ENCODE measurements at places on chromosomes 6 and 20.

GRCh38 chr6:32116674-32117073 is 7.5 kb upstream of the TNXB start:
- no peaks in the 10 kb centered on the region for H3K4me1 ChIP-seq
- no peaks in the 10 kb centered on the region for H3K27me3 ChIP-seq
- peak; percentile 45 for DNase-seq

GRCh38 chr6:97440590-97441176 is 157.7 kb upstream of the MMS22L start:
- H3K4me1 ChIP-seq: no peaks in the 10 kb centered on the region
- no peak overlapping the region for H3K4me3 ChIP-seq
- no peak for DNase-seq
- H3K36me3 ChIP-seq: no peaks in the 10 kb centered on the region

- no peaks in the 10 kb centered on the region for H3K36me3 ChIP-seq
- no peak for DNase-seq
- no peak overlapping the region for H3K27ac ChIP-seq
- no peaks in the 10 kb centered on the region for H3K4me1 ChIP-seq
- H3K27me3 ChIP-seq: peaks cover 3% of the 10 kb centered on the region
Measured at GRCh38 chr6:44007818-44008621, 119.2 kb downstream of the MRPL14 start.

DNA sequence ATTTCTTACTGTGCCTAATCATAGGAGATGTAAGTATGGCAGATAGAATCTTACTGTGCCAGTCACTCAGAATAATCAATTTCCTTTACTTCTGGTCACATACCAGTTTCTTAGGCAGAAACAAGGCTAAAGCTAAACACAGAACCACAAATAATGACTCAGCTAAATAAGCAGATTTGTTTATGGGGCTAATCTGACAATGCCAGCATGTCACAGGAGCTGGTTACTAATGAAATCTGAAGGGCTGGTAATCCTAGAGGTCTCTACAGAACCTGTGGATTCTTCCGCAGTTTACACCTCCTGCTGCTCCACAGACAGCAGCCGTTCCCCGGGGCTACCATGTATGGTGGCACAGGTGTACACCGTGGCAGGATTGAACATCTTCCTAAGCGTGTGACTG is 80.8 kb downstream of the LYRM4 start:
- H3K27me3 ChIP-seq: no peaks in the 10 kb centered on the region
- H3K4me3 ChIP-seq: no peak overlapping the region
- no peak overlapping the region for H3K27ac ChIP-seq

DNA sequence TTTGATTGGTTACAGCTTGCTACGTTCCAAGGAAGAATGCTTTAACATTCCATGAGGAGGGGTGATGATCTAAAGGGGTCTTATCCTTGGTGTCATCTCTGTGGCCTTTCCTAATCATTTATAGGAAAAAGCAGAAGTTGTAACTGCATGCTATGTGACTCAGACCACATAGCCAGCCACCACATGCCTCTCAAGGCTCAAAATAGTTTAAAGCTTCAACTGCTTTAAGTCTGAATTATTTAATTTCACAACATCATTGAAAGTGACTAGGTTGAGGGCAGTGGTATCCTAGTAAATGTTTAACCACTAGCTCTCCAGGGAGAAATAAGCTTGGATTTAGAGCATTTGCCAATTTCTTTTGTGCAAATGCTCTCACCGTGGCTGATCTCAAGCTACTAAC is 29.7 kb downstream of the MC3R start:
- no peaks in the 10 kb centered on the region for H3K36me3 ChIP-seq
- H3K4me1 ChIP-seq: no peaks in the 10 kb centered on the region
- H3K27me3 ChIP-seq: no peaks in the 10 kb centered on the region
- no peak for DNase-seq

GRCh38 chr6:90369651-90370050 is 73.0 kb upstream of the BACH2 start:
- no peaks in the 10 kb centered on the region for H3K36me3 ChIP-seq
- no peaks in the 10 kb centered on the region for H3K27me3 ChIP-seq
- DNase-seq: no peak
- H3K27ac ChIP-seq: no peak overlapping the region
- no peaks in the 10 kb centered on the region for H3K4me1 ChIP-seq
- no peak overlapping the region for H3K4me3 ChIP-seq

GRCh38 chr6:134510142-134510541 is 192.2 kb upstream of the SGK1 start:
- H3K4me3 ChIP-seq: no peak overlapping the region
- H3K27me3 ChIP-seq: no peaks in the 10 kb centered on the region

DNA sequence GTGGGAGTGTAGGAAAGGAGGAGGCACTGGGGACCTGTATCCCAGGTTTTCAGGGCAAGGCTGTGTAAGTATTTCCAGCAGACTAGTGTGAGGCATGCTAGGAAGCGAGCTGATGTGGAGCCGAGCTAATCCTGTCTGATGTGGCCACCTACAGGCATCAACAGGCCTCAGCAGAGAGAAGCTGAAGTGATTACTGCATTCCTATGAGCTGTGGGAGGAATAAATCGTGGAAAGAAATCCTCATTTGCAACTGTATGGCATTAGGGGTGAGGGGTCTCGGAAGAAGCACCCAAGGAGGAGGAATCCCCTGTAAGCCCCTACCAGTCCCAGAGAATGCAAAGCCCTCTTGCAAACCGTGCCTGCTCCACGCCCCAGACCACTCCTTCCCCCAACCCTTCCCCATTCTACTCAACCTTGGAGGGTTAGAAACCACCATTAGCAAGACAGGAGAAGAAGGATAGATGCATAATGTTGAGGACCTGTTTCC is 41.6 kb downstream of the C6orf15 start:
- no peaks in the 10 kb centered on the region for H3K36me3 ChIP-seq
- no peaks in the 10 kb centered on the region for H3K4me1 ChIP-seq

DNA sequence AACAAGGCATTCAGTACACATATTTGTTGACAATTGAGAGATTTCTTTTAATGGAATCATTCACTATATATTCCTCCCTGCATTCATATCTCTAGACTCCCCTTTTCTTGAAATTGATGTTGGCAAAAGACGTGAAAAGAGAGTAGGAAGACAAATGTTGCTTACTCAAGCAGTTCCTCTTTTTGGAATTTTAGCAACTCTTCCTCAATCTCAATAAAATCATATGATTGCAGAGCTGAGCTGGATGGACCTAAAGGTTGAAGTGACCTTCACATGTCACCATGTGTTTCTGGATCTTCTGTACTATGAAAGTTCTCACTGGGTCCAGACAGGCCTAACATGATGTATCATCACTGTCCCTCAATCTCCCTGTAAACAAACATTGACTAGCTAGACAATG is 18.6 kb downstream of the ADGRF1 start:
- H3K27ac ChIP-seq: no peak overlapping the region
- no peak for DNase-seq
- no peaks in the 10 kb centered on the region for H3K4me1 ChIP-seq
- peaks cover 5% of the 10 kb centered on the region for H3K27me3 ChIP-seq
- H3K4me3 ChIP-seq: no peak overlapping the region
- H3K36me3 ChIP-seq: no peaks in the 10 kb centered on the region

DNA sequence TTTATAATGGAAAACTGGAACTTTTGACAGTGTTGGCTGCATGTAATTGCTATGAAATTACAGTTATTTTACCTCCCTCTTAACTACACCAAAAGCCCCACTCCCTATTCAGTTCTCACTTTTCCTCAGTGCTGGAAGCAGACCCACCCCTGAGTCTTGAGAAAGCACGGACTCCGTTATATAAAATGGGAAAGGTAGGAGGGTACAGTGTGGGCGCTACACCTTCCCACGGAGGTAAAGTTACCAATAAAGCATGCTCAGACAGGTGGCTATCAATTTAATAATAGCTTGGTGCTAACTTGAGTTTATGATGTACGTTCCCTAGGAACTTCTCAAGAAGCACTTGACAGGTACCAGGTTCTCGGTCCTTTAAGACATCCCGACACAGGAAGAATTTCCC is 59.0 kb downstream of the CLIC5 start:
- H3K4me3 ChIP-seq: no peak overlapping the region
- DNase-seq: no peak
- H3K27me3 ChIP-seq: peaks cover 7% of the 10 kb centered on the region

GRCh38 chr20:21395666-21396598 is 1.4 kb downstream of the NKX2-4 start:
- no peak for DNase-seq
- no peak overlapping the region for H3K4me3 ChIP-seq
- H3K4me1 ChIP-seq: no peaks in the 10 kb centered on the region

DNA sequence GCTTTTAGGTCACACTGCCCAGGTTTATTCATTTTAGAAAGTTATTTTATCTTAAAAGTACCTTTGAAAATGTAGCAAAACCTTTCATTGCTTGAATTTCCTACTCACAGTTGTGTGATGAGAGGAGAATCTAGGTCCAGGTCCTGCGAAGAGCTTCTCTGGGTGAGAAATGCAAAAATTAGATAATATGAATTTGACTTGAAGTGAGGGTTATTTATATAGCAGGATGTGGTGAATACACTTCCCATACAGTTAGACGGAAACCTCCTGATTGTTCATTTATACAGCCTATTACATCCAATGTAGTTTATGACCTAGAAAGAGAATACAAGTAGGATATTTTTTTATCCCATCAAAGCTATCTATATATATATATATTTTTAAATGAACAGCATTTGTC is 30.5 kb downstream of the CDKAL1 start:
- H3K27me3 ChIP-seq: no peaks in the 10 kb centered on the region
- H3K4me1 ChIP-seq: peaks cover 23% of the 10 kb centered on the region
- H3K36me3 ChIP-seq: peaks cover 3% of the 10 kb centered on the region
- H3K4me3 ChIP-seq: no peak overlapping the region
- peak overlapping the region; percentile 75 for H3K27ac ChIP-seq
- DNase-seq: peak; percentile 19
